ENCODE measurements at places on chromosomes 4 and X.

DNA sequence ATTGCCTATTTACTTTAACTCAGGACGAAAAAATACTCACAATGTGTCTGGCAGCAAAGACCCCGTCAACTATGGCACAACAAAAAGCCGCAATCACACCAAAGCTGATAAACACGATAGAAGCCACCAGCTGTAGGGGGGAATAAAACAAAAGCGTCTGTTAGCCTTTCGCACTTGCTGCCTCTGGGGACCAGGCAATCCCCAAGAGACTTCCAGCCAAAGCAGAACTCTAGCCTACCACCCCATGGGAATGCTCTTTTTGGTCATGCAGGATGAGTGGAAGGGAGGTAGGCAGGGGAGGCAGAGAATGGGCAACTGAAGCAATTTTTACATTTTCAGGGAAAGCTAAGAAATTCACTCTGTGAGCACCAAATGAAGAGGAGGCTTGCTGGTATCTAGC is 20.1 kb downstream of the TMEM255A start:
- no peak for DNase-seq

DNA sequence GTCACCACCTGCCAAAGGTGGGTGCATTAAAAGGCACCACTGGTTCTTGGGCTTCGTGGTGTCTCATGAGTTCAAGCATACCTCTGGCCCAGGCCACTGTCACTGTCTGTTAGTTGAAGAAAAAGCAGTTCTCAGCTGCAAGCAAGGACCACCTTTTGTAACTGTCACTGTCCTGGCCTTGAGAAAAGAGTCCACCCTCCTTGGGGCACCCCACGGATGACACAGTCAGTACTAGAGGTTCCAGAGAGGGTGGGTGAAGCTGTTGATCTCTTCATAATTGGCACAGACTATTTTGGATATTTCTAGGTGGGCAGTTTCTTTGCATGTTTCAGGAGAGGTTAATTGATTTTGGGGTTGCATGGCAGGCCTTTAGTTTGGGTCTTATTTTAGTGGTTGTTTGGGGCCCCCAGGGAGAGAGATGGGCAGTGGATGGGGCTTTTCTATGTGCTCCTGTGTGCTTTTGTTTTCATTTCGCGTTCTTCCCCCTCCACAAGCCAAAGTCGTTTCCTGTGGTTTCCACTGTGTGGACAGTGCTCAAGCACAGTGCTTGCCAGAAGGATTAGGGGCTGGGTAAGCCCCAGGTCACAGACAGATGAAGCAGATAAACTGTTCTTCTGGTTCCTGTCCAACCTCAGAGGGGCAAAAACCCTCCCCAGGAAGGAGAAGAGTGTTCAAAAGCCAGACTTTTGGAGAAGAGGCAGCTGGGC is 156.2 kb upstream of the PPP1R2C start:
- no peak for DNase-seq

- no peak for DNase-seq
Observed at GRCh38 chrX:149567621-149568417, 18.1 kb upstream of the HSFX3 start.

DNA sequence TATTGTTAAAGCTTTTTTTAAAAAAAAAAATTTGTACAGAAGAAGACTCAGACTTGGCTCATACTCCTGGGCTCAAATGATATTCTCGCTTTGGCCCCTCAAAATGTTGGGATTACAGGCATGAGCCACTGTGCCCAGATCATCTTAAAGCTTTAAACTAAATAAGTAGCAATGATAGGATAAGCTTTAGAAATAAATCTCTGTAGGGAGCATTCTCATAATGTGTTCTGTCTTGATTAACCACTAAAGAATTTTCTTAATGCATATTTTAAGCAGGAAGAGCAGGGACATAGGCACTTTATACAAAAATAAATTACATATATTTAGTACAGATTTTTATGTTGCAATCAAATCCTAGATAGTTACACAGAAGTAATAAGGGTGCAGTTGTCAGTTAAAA is 667.2 kb downstream of the GRID2 start:
- DNase-seq: no peak

DNA sequence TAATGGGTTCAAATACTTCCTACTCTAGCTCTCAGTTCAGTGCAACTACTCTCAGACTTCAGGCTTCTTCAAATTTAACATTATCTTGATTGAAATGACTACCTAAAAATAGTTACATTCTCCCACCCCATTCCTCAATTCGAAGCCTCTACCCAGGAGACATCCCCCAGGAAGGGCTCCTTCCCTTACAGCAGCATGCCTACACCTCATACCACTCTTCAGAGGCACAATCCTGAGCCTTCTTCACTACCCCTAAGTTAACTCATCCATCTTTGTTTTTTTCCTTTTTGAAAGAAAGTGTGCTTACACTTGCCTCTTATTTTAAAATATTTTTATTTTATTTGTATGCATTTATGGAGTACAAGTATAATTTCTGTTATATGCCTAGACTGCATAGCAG is 17.2 kb upstream of the PRSS48 start:
- no peak for DNase-seq

- DNase-seq: no peak
Observed at GRCh38 chr4:71540749-71541269, 202.0 kb downstream of the SLC4A4 start.

Measured in RWPE2 (cell line).